Hippocampal formation (tissue), 2 donors: ENCODE measurements at places on chromosomes 4 and X.
A peak's percentile ranks its signal among the peaks of the same experiment; 100 is the strongest.

DNA sequence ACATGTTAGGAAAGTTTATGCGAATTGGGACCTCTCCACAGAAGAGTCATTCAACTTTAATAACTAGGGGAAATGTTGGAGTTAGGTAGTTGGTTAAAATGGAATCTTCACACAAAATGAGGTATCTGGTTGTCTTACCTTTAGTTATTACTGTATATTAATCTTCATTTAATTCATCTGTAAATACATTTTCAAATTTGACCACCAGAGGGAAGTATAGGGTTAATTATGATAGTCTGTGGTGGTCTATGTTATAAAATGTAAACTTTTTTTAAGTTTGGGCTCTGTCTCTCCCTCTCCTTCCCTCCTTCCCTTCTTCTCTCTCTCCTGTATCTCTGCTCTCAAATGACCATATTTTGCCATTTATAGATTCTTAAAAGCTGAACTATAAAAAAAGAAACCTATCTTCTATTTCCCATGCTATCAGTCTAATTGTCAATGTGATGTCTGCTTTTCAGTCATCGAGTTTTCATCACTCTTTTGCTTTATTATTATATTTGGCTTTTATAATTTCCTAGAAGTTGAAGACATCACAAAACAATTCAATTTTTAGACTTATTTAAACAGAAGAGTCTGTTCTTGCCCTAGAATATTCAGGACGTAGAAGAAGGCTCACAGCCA lies 49.8 kb downstream of the TMEM144 start:
- no peak for DNase-seq

GRCh38 chr4:15149234-15149838 lies 147.1 kb downstream of the CPEB2 start:
- peak; percentile 24 for DNase-seq

DNA sequence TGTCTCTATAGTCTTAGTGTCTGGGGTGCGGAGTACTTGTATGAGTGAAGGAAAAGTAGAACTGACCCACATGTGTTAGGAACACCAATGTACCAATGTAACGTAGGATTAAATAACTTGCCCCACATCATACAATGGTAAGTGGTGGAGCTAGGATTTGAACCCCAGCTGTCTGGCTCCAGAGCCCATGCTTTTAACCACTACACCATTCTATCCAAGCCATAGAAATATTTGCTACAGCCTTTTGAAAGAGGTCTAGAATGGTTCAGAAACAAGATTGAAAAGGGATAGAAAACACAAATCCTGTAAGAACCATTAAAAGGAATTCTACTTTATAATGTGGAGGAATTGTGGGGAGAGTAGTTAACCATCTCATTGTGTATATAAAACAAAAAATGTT lies 169.9 kb upstream of the ATP6AP2 start:
- no peak for DNase-seq

DNA sequence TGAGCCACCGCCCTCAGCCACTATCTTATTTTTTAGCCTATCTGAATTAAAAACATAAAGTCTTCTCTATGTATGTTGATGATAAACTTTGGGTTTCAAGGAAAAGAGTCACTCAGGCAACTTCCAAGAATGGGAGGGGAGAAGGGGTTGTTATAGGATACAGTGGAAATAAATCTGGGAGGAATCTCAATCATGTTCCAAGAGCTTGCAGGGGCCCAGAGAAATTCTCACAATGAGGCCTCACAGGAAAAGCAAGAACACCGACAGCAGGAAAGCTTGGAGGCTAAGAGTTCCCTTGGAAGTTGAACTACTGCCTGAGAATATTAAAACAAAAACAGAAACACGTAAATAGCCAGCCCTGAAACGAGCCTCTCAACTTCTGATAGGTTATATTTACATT lies 384.6 kb upstream of the IGFBP7 start:
- no peak for DNase-seq

- no peak for DNase-seq
Observed at GRCh38 chr4:13888112-13888511, 260.6 kb upstream of the BOD1L1 start.

- DNase-seq, result no peak
Observed at GRCh38 chrX:17020851-17021821, 74.7 kb downstream of the REPS2 start.

- DNase-seq, result no peak
Observed at GRCh38 chr4:56976837-56977320, 527 bp downstream of the NOA1 start.

GRCh38 chrX:56248492-56248891 lies 16.3 kb downstream of the KLF8 start:
- DNase-seq, result no peak

DNA sequence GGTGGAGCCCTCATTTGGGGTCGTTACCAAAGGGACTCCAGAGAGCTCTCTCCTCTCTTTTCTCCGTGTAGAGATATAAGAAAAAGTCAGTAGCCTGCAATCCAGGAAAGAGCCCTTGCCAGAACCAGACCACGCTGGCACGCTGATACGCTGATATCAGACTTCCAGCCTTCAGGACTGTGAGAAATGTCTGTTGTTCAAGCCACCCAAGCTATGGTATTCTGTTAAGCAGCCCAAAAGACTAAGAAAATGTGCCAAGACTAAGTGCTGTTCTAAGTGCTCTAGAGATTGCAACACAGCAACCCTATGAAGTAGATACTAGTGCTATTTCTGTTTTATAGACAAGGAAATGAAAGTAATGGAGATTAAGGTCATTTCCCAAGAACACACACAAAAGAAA lies 205.7 kb downstream of the CAMK2D start:
- no peak for DNase-seq

GRCh38 chrX:42946544-42947194 lies 168.7 kb upstream of the PPP1R2C start:
- DNase-seq, result no peak

DNA sequence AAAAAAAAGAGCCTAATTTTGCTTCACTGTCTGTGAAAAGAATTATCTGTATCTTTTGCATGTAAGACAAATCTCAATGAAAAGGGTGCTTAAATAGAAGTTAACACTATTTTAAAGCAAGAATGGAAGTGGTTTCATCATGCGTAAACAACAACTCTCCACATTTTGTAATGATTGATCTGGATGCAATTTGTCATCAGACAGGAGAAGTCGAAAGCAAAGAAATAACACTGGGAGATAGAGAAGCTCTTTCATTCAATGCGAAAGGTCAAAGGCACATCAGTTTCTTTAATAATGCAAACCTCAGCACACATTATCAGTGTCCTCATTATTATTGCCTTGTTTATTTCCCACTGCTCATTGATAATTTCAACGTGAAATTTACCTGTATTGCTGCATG lies 8.8 kb downstream of the KLKB1 start:
- no peak for DNase-seq

DNA sequence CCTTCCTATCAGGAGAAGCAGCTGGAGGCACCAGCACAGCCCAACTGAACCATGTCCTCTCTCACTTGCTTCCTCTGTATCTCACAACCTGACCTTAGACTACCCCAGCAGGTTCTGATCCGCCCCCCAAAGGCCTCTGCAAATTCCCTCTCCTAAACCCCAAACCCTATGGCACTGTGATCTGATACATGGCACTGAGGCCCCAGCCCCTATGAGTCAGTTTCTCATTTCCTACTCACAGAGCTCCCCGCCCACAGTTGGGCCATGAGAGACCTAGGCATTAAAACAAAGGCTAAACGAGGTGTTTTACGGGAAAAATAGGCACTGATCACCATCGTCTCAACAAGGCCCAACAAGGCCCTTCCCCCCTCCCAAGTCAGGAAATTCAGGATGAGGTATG lies 19.1 kb downstream of the SASH3 start:
- no peak for DNase-seq

DNA sequence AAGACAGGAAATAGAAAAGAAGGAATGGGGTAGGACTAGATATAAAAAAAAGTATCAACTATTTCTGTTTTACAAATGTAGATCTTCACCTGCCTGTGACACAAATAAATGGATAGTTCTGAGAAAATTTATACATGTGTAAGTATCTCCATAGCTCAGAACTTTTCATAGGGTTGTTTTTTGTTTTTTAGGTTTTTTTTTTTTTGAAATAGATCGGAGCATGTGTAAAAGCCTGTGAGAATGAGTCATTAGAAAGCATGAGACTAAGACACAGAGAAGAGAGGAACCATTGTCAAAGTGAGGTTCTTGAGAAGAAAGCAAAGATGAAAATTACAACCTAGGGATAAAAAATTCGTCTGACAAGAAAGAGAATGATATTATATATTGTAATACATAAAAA lies 481.6 kb downstream of the PABPC4L start:
- DNase-seq, result no peak

GRCh38 chr4:173145131-173145530 lies 23.5 kb upstream of the GALNT7 start:
- DNase-seq, result no peak

DNA sequence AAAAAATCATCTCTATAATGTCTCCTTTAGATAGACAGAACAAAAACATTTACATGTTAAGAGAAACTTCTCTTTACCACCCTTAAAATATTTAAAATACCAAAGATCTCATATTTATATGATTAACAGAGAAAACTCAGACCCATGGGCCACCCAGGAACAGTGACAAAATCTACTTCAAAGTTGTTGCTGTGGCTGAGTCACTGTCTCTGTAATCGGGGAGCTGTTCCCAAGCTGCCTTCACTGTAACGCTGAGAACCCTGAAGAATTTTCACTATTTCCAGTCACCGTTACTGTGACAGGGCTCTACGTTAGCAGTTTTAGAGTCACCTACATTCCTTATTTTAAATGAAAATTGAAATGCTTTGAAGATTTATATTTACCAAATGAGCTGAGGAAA lies 9.0 kb upstream of the DAPP1 start:
- DNase-seq, result no peak

DNA sequence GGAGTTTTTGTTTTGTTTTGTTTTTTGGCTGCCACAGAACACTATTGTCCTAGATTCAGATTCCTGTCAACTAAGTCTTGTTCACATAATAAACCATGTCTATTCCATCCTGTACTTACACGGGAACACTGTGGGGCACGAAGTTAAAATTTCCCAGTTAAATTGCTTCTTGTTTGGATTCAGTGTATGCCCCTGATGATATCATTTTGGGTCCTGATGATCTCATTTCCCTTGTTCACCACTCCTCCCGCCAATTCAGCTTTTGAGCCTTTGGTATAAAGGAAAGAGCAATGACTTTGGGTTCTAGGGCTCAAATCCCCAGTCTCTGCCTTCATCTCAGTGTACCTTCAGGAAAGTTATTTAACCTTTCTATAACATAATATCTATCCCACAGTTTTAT lies 333.5 kb downstream of the FBXW7 start:
- DNase-seq, result no peak

- no peak for DNase-seq
Observed at GRCh38 chr4:74058048-74058651, 19.7 kb upstream of the CXCL3 start.

DNA sequence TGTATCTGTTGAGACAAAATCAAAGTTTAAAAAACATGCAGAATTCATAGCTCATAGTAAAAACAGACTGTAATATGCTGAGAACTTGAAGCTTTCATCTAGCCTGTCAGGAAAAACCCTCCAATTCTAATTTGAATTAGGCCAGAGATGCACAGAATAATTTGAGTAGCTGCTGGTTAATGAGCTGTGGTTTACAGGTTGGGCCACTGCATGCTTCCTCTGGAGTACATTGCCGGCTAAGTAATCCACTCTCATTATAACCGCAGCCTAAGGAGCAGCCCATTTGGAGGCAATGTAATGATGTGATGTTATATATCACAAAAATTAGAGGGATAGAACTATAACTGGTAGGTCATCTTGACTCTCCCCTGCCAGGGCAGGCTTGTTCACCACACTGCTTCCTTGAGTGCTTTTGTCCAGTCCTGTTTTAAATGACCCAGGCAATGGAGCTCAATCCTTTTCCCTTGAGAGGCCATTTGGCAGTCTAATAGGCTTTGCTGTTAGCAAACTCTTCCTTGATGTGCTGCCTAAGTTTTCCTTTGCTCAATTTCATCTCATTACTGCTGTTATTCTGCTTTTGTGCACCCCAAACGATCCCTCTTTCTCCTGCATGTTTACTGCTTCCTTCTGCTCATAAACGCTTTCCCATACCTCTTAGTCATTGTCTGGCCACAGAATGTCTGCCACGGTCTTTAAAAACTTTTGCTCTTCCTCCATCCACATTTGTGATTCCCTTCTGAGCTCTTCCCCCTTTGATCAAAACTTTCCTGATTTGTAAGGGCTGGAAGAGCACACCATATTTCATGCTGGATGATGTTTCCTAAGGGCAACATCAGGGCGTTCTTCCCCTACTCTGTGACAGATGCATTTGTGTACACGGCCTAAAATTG lies 230.9 kb downstream of the C4orf33 start:
- no peak for DNase-seq

GRCh38 chr4:123351713-123352112 lies 44.9 kb upstream of the SPRY1 start:
- DNase-seq, result no peak

- DNase-seq, result no peak
Observed at GRCh38 chr4:87066403-87067123, 131.8 kb downstream of the AFF1 start.

DNA sequence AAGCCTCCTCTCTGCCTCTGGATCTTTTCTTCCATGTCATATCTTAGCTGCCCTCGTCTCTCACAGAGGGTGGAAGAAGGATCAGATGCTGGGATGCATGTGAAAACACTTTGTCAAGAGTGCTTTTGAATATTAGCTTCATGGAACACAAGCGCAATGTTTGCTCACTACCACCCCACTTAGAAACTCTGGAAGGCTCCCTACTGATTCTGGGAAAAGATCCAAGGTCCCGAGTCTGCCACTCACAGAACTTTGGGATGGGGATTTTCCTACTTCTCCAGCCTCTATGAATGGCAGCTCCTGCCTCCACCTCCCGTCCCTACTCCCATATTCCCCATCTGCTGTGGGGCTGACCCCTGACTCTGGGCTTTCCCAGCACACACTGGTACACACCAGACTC lies 40.2 kb upstream of the CRMP1 start:
- DNase-seq, result no peak

DNA sequence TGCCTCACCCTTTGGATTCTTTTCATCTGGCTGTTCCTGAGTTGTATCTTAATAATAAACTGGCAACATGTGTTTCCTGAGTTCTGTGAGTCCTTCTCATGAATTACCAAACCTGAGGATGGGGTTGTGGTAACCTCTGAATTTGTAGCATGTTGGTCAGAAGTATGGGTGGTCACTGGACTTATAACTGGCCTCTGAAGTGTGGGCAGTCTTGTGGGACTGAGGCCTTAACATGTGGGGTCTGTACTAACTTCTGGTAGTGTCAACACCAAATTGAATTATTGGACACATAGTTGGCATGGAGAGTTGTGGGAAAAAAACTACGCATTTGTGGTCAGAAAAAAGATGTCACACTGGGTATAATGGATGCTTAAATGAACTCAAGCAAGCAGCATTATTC lies 45.0 kb upstream of the TNIP3 start:
- no peak for DNase-seq

DNA sequence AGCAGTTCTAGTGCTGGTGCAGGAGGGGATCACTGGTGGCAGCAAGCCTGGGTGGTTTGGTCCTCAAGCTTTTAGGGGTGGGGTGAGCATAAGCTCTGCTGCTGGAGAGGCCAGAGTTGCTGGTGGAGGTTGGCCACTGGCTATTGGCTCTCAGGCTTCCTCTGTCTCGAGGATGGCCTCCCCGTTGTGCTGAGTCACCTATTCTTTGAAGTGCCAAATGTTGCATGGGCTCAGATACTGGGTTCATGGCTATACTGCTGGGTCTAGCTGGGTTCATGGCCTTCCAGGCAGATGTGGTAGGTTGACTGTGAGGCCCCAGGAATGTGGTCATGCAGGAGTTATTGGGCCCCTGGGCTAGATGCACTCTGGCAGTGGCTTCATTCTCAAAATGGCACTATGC lies 466.3 kb downstream of the NAF1 start:
- DNase-seq, result no peak

- peak; percentile 31 for DNase-seq
Observed at GRCh38 chr4:184441461-184442313, 32.7 kb downstream of the IRF2 start.

- no peak for DNase-seq
Observed at GRCh38 chrX:39654952-39655351, 442.8 kb downstream of the BCOR start.
